Mammary epithelial cell (primary cell): ENCODE measurements at places on chromosomes 2 and 18. TPM values are rescaled to one million over a fixed set of nuclear protein-coding genes. Genes with fewer than 3 reads are reported as not detected.

Gene ACOXL
- polyA plus RNA-seq = 0.96 TPM

Gene ZAP70
- polyA plus RNA-seq = 0.06 TPM

Gene WDR54
- polyA plus RNA-seq = 88.7 TPM

Gene CPLX4
- not detected for polyA plus RNA-seq

Gene GPC1
- 178 TPM for polyA plus RNA-seq

Gene NGEF
- polyA plus RNA-seq = 0.71 TPM

Gene CDH19
- polyA plus RNA-seq = not detected

Gene KIF1A
- not detected for polyA plus RNA-seq

Gene SRD5A2
- not detected for polyA plus RNA-seq

Gene GAREM2
- polyA plus RNA-seq = 0.19 TPM

Gene ALPG
- 0.03 TPM for polyA plus RNA-seq

Gene VIT
- polyA plus RNA-seq = 0.08 TPM

Gene CTDP1
- polyA plus RNA-seq = 9.6 TPM

Gene ERBB4
- polyA plus RNA-seq = not detected

Gene COL4A4
- polyA plus RNA-seq = 0.01 TPM

Gene ST8SIA5
- 0.01 TPM for polyA plus RNA-seq

Gene PARD6G
- polyA plus RNA-seq = 16.6 TPM

Gene AMER3
- polyA plus RNA-seq = not detected

Gene ATOH8
- not detected for polyA plus RNA-seq

Gene CHMP1B
- polyA plus RNA-seq = 25.7 TPM

Gene ANO7
- polyA plus RNA-seq = 1.5 TPM

Gene IL18R1
- 0.35 TPM for polyA plus RNA-seq

Gene MEP1B
- not detected for polyA plus RNA-seq

Gene TDRD15
- polyA plus RNA-seq = not detected

Gene DLX1
- polyA plus RNA-seq = 0.52 TPM

Gene CRYBA2
- polyA plus RNA-seq = 0.12 TPM

Gene RIT2
- polyA plus RNA-seq = not detected

Gene GALR1
- not detected for polyA plus RNA-seq

Gene RAD51AP2
- polyA plus RNA-seq = 0.02 TPM

Gene BMP10
- polyA plus RNA-seq = not detected

Gene BZW1
- 288 TPM for polyA plus RNA-seq

Gene ASB18
- polyA plus RNA-seq = not detected

Gene TFPI
- polyA plus RNA-seq = 0.50 TPM

Gene MYO5B
- polyA plus RNA-seq = 13.1 TPM

Gene MC5R
- not detected for polyA plus RNA-seq

Gene GAL3ST2
- not detected for polyA plus RNA-seq

Gene C2orf80
- not detected for polyA plus RNA-seq

Gene PAIP2B
- 0.61 TPM for polyA plus RNA-seq

Gene RTP5
- polyA plus RNA-seq = not detected

Gene ARHGAP15
- not detected for polyA plus RNA-seq

Gene ZBTB7C
- 2.4 TPM for polyA plus RNA-seq

Gene FNDC4
- polyA plus RNA-seq = 27.8 TPM

Gene CHST10
- polyA plus RNA-seq = 6.9 TPM

Gene KCNG3
- polyA plus RNA-seq = not detected

Gene APCDD1
- 3.0 TPM for polyA plus RNA-seq

Gene GCG
- polyA plus RNA-seq = not detected

Gene MBP
- 17.2 TPM for polyA plus RNA-seq

Gene ANKRD30BL
- polyA plus RNA-seq = not detected

Gene PLB1
- 2.0 TPM for polyA plus RNA-seq

Gene STAMBP
- 78.6 TPM for polyA plus RNA-seq
